ENCODE measurements at places on chromosomes 16 and 17.

DNA sequence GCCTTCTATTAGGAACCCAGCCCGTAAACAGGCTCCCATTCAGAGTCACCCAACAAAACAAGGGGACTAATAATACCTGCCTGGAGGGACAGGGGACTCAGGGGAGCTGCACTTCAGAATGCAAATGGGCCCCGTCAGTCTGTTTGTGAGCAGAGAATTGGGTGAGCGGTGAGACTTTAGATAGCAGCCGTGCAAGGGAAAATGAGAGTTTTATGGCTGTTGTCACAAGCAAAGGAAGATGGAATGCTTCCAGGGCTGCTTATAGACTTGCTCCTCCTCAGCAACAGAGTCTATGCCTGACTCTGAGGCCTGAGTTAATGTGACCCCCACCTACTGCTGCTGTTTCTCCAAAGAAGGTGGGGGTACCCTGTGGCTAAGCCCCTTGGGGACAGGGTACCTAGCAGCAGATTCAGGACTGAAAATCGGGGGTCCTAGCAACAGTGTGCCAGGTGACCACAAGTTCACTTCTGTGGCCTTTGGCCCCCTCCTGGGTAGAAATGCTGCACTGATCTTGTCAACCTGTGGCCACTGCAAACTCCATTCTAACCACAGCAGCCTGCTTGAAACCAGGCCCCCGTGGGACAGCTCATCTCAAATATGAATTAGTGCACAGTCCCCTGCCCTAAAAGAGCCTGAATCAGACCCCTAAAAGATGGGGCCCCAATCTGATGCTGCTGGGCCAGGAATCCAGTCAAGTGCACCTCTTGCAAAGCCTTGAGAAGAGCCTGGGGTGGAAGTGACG lies 126.4 kb downstream of the C16orf78 start:
- DNase-seq, result no peak

- DNase-seq, result no peak
These were observed 9.1 kb upstream of the BLMH start for GRCh38 chr17:30300818-30301217.

DNA sequence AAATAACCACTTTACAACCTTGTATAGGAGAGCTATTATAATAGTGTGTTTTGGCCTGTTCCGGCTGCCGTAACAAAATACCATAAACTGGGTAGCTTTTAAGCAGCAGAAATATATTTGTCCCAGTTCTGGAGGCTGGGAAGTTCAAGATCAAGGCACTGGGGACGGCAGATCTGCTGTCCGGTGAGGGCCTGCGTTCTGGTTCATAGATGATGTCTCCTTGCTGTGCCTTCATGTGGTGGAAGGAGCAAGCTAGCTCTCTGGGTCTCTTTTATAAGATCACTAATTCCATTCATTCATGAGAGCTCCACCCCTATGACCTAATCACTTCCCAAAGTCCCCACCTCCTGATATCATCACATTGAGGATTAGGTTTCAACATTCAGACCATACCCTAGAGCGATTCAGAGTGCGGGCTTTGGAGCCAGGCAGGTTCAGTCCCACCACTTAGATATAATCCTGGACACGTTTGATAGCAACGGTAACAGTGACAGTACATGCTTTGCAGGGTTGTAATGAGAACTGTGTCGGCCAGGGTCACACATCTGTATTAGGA lies 76.2 kb upstream of the ZFHX3 start:
- no peak for DNase-seq

DNA sequence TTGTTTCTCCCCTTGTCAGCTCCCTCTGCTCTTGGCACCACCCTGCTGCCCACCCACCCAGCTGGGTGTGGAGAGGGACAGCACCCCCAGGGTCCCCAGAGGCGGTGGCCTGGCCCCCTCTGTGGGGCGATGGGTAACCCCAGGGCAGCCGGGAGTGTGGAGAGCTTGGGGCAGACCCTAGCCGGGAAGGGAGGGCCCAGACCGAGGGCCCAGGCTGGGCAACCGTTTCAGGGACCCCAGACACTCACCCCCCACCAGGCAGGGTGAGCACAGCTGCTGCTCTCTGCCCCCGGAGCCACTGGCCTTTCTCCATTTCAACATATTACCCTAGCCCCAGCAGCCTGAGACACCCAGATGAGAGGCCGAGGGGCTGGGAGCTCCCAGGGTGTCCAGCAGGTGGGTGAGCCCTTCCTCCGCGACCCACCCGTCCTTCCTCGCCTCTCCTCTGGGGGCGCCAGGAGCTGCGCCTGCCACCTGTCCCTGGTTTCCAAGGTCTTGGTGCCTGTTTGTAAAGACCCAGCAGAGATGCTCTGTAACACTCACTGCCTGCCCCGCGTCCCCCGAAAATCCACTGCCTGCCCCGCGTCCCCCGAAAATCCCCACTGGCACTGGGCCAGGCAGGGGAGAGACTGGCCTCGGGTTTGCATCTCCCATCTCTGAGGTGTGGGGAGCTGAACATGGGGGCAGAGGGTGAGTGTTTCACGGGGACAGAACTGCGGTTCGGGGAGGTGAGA lies 45.4 kb downstream of the BAHCC1 start:
- no peak for DNase-seq

DNA sequence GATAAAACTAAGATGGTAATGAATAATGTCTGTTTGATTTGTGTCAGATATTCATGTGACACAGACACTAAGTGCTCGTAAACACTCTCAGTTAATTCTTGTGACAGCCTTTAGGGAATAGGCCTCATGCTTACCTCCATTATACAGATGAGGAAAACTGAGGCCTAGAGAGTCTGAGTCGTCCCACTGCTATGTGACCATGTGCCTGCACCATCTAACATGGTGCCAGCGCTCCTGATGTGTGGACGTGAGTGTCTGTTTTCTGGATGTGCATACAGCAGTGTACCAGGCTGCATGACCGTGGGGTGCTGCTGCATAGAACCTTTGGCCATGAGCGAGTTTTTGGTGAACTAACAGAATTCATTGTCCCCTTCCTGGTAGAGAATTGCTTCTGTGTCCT lies 61.8 kb downstream of the MPRIP start:
- DNase-seq, result no peak

- no peak for DNase-seq
These were observed 12.8 kb downstream of the ITGAE start for GRCh38 chr17:3788200-3788599.
